ENCODE measurements at places on chromosomes 5 and 9. TPM values are rescaled to one million over a fixed set of nuclear protein-coding genes. Genes with fewer than 3 reads are reported as not detected.

DNA sequence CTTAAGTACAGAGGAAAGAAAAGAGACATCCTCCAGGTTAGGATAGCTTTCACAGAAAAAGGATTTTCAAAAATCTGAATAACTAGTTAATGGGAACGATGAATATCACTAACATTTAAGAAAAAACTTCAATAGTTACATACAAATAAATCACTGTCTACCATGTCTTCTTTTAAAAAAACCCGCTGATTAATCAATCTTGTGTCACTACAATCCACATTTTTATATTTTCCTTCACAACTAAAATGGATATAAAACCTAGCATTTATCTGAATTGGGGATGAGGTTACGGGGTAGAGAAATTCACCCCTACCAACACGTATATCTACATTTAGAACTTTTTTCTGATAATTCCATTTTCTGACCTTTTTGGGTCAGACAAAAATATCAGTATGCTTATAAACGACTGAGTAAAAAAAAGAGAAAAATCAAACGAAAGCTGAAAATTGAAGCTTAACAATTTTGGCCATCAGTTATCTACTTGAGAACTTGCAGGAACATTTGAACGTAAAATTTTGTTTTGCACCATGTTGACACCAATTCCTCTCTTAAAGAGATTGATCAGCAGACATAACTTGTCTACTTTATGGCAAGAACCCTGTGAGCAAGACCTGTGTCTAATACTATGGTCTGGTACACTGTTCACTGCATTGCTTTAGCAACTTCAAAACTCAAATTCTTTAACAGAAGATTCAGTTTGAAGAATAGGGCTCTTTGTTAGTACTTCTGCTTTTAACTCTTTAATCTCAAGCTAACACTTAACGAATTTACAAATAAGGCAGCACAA lies 4.8 kb downstream of the NR3C1 start:
- peak; percentile 37 for DNase-seq

GRCh38 chr5:4226565-4226964 lies 630.9 kb downstream of the IRX1 start:
- no peak for DNase-seq

- DNase-seq, result peak; percentile 58
Measured at GRCh38 chr5:170755679-170756456, 27.7 kb upstream of the GABRP start.

GRCh38 chr5:175564716-175565115 lies 86.4 kb downstream of the SFXN1 start:
- no peak for DNase-seq

GRCh38 chr9:131297903-131298302 lies 8.4 kb downstream of the PLPP7 start:
- no peak for DNase-seq

- peak; percentile 86 for DNase-seq
Measured at GRCh38 chr5:127296321-127296720, 5.7 kb downstream of the MEGF10 start.

DNA sequence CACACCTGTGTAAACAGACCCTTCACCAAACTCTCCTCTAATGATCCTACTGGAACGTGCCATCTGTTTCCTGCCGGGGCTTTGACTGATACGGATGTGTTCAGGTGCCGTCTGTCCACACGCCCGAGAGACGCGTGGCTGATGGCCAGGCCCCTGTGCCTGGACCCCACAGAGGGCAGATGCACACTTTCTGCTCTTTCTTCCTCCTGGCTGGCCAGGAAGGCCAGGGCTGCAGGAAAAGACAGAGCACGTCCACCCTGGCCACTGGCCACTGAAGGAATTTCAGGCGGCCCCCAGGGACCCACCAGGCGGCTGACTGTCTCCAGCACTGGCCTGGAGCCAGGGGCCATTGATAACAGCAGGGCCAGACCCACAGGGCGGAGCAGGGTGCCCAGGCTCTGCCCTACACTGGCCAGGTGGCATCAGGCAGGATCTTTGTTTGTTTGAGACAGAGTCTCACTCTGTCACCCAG lies 3.6 kb upstream of the ENG start:
- DNase-seq, result no peak

DNA sequence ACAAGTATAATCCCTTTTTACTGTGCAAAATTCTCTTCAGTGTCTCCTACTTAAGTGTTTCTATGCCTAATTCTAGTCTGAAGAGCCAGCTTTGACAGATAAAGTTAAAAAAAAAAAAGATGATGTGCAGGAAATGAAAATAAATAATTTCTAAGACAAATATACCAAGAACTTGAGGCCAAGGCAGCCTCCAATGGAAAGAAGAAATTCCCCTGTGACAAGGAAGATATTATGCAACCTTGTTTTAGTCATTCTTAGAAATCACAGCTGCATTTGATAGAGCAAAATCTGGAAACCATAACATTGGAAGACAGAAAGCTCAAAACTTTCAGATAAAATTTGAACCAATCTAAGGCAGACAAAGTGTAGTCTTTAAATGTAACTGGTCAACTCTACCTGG lies 375.9 kb upstream of the TLE4 start:
- peak; percentile 28 for DNase-seq

DNA sequence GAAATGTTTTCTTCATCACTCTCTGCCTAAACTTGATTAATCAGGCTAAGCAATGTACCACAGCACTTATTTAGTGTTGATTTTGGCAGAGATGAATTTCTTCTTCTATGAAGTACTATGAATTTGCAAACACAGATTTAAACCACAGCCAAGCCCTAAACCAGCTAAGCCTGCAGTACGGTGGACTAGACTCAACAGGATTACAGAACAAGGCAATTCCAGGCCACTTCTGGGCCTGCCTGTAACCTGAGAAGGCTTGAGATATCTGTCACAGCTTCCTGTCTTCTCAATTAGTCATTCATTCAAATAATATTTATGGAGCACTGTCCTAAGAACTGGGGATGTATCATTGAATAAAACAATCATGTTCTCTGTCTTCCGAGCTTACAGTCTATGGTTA lies 32.4 kb upstream of the CAST start:
- DNase-seq, result peak; percentile 100

GRCh38 chr5:82635561-82636288 lies 357.6 kb upstream of the RPS23 start:
- DNase-seq, result peak; percentile 97

DNA sequence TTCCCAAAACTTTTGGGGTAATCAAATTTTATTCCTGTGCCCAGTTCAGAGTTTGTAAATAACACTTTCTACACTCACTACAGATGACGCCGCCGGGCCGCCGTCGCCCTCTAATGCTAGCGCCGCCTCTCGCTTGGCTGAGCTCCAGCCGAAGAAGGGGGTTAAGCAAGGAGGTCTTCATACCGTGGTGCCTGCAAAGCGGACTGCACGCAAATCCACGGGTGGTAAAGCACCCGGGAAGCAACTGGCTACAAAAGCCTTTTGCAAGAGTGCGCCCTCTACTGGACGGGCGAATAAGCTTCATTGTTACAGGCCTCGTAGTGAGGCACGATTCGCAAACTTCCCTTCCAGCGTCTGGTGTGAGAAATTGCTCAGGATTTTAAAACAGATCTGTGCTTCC lies 280.4 kb downstream of the MEF2C start:
- DNase-seq, result no peak

SURF1 gene
- total RNA-seq, result 44.5 TPM

ECM2 gene
- total RNA-seq, result 0.90 TPM

DNAJC18 gene
- 1.6 TPM for total RNA-seq
